Stimulated activated CD4-positive, alpha-beta T cell treated with anti-CD3 and anti-CD28 coated beads, Interleukin-1b, Interleukin-23, amount 100 ng/mL, for 48 hours (primary cell): ENCODE measurements at places on chromosomes 12 and 14.
A peak's percentile ranks its signal among the peaks of the same experiment; 100 is the strongest.

GRCh38 chr12:127343940-127344339 is 923.0 kb upstream of the TMEM132C start:
- DNase-seq: no peak

DNA sequence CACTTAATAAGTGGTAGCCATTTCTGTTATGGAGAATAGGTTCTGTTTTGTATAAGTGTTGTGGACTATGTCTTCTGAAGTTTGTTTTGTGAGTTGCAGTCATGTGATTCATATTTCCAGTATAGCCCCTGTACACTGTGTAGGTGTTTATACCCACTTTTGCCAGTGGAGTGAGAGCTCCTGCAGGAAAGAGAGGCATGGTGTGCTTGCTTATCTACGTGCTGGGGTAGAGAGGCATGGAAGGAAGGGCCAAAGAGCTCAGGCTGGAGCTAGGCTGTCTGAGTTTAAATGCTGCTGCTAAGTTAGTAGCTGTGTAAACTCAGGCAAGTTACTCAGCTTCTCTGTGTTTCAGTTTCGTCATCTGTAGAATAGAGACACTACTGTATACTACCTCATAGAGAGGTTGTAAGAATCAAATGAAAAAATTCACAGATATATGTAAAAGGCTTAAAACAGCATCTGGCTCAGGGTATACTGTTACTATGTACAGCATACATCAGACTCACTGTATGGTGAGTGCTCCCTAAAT is 88.2 kb upstream of the SLC38A2 start:
- DNase-seq: no peak

- DNase-seq: no peak
Observed at GRCh38 chr12:30135776-30136175, 352.0 kb upstream of the TMTC1 start.

DNA sequence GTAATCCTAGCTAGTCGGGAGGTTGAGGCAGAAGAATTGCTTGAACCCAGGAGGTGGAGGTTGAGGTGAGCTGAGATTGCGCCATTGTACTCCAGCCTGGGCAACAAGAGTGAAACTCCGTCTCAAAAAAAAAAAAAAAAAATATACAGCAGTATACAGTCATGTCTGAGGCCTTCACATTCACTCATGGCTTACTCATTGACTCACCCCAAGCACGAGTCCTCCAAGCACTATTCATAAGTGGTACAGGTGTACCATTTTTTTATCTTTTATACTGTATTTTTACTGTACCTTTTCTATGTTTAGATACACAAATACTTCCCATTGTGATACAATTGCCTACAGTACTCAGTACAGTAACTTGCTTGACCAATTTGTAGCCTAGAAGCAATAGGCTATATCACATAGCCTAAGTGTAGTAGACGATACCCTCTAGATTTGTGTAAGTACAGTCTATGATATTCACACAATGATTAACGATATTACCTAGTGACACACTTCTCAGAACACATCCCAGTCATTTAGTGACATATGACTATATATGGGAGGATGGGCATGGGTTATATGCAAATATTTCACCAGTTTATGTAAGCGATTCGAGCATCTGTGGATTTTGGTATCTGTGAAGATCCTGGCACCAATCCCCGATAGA is 12.2 kb downstream of the LLPH start:
- DNase-seq: no peak

GRCh38 chr14:101072531-101072930 is 169.0 kb upstream of the RTL1 start:
- DNase-seq: no peak

GRCh38 chr12:77979597-77980250 is 149.0 kb downstream of the NAV3 start:
- DNase-seq: no peak

DNA sequence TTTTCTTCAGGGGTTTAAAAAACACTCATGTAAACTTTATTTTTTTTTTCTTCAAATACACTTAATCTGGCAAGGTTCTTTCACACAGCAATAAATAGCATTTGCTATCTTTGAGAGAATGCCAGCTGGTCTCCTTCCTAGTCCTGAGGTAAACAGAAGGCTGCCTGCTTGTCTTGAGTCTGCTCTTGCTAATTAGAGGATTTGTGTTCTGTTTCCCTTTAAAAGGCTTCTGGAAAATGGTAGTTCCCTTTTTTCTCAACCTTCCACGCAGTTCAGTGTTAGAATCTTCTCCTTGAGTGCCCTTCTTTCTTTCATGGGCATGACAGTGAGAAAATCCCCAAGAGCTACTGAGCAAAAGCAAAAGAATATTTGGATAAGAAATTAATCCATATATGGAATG is 92.3 kb upstream of the DCN start:
- no peak for DNase-seq

DNA sequence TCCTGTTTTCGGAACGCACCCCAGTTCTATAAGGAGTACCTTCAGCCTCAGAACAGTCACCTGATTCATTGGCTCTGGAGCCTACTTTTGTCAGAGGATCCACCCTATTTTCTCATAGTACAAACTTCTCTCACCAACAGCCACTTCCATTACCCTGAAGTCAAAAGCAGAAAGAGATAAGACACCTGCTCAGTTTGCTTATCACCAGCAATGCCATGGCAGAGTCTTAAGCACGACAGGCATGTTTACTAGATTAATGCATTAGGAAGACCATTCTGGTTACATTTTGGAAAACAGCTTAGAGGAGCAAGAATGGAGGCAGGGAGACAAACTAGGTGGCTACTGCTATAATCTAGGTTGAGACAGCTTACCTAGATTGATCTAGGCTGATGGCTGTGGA is 67.7 kb downstream of the GXYLT1 start:
- DNase-seq: no peak

DNA sequence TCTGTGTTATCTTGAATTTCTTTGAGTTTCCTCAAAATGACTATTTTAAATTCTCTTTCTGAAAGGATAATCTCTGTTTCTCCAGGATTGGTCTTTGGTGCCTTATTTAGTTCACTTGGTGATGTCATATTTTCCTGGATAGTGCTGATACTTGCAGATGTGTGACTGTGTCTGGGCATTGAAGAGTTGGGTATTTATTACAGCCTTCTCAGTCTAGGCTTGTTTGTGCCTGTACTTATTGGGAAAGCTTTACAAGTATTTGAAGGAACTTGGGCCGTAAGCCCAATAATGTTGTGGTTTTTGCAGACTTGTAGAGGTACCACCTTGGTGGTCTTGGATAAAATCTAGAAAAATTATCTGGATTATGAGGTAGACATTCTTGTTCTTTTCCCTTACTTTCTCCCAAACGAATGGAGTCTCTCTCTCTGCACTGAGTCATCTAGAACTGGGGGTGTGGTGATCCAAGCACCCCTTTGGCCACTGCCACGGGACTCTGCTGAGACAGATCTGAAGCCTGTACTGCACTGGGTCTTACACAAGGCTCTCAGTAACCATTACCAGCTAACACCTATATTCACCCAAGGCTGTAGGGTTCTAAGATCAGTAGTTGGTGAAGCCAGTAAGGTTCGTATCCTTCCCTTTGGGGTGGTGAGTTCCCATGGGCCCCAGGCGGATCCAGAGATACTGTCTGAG is 703.7 kb upstream of the MGAT4C start:
- DNase-seq: no peak

GRCh38 chr12:13193505-13194231 is 2.9 kb upstream of the EMP1 start:
- DNase-seq: no peak

DNA sequence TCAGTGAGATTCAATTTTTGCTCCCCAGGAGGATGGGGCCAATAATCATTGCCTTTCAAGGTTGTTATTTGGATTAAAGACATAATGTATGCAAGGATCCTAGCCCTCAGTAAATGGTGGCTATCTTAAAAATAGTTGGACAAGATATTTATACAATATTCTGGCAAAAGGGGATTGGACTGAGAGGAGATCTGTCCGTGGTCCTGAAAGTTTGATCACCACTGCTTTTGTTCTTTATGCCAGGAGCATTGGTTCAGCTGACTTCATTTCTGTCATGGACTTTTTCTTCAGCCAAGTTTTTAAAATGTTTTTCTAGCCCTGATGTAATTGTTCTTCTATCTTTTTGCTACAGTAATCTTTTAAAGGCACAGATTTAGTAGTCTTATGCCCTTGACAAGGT is 70.2 kb upstream of the TCL1A start:
- DNase-seq: no peak

GRCh38 chr14:85686908-85687307 is 157.0 kb downstream of the FLRT2 start:
- DNase-seq: no peak

- peak; percentile 74 for DNase-seq
Observed at GRCh38 chr12:49342914-49343731, 3.6 kb upstream of the DNAJC22 start.

DNA sequence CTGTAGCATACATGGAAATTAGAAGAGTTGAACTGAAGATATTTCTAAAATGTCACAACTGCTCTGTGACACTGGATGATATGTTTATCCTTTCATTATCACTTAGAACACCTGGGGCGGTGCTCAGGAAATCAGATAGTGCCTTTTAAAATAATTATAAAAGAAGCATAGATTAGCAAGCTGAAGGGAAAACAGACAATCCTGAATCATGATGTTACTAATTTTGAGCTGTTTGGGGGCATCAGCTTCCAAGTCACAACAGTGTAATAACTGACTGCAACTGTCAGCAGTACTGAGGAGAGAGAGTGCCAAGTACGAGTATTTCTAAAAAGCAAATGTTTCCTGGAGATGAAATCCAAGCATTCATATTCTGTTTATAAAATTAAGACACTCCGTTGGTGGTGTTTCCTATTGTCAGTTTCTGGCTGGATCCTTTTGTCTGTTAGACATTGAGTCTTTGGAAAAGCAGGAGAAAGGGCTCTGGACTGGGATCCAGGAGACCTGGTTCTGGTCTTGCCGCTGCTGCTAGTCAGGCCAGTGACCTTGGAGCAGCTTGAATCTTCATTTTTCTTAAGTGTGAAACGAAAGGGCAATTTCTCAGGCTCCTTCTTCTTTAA is 380.1 kb downstream of the EGLN3 start:
- DNase-seq: no peak

- no peak for DNase-seq
Observed at GRCh38 chr12:77222336-77222735, 157.0 kb upstream of the E2F7 start.

GRCh38 chr12:4388662-4389061 is 9.2 kb upstream of the FGF23 start:
- DNase-seq: no peak

DNA sequence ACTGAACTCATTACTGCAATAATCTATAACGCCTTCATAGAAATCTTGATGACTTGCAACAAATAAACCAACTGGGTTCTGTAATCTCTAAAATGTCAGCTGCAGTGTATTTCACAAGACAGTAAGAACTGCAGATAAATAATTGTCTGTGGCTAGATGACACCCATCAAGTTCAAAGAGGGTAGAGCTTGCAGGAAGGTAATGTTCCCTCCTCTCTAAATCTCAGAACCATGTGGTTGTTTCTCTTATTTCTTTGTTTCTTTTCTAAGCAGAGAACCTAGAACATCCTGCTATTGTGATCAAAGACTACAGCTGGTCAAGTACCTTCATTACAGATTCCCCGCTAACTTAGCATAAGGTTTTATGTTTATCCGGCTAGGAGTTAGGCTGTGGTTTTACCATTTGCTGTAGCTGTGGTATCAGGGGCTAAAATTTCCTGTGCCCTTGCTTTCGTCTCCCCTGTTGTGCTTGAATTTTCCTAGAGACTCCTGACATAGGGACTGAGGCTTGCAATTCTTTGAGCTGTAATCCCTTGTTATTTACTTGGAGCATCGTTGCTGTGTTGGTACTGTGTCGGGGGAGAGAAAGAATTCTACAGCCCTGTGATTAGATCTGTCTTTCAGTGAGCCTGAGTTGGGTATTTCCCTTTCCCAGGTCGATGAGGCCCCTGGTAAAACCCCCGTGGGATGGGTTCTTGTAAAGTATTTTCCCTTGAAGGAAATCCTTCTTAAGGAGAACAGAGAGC is 253.1 kb upstream of the BTG1 start:
- DNase-seq: no peak

GRCh38 chr12:57092529-57092862 is 3.6 kb downstream of the NAB2 start:
- no peak for DNase-seq

DNA sequence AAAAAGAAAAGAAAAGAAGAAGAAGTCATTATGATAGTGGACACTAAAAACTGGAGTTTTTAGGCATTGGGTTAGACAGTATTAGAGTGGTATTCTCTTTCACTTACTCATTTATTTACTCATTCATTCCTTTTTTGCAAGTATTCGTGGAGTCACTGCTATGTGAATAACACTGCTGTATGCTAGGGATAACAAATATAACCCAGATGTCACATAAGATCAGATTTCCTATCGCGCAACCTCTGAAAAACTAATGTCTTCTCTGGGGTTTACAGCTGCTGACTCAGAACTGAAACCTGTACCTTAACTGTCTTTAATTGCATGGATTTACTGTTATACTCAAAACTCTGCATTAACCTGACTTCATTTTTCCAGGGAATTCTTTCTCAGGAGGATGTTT is 353.7 kb downstream of the LRIG3 start:
- no peak for DNase-seq

- DNase-seq: no peak
Observed at GRCh38 chr12:51519755-51520154, 71.3 kb upstream of the SCN8A start.

DNA sequence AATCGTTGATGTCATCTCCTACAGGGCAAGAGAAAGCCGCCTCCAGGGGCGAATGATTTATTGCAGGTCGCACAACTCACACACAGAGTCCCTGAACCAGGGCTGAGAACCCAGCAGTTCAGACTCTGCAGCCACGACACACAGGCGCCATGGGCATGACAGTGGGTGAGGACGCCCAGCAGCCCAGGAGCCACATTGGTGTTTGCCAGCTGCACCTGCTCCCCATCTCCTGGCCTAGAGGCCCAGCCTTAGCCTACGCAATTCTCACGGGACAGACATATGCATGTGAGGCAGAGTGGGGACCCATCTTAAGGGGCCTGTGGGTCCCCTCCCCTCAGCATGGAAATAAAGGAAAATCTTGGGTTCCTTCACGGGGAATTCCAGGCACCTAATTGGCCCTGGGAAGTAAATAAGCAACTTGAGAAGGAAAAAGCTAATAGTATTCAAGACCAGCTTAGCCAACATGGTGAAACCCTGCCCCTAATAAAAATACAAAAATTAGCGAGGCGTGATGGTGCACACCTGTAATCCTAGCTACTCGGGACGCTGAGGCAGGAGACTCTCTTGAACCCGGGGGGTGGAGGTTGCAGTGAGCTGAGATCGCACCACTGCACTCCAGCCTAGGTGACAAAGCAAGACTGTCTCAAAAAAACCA is 69.3 kb downstream of the RIMBP2 start:
- no peak for DNase-seq

DNA sequence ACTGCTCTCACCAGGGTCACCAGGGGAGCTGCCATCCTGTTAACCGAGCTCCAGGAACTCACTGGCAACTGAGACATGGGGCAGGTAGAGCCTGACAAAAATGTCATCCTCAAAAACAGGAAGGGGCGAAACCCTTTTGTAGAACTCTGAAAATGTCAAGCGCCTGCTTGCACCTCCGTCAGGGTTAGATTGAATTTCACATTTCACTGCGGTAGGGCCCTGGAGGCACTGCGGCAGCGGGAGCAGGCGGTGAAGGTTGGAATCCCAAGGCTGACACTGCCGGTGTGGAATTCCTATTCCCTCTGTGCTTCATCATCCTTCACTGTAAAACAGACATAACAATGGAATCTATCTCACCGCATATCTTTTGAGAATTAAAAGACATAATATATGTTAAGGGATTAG is 142.8 kb upstream of the TMCC3 start:
- DNase-seq: no peak
